Cardiac fibroblast (primary cell): ENCODE measurements at places on chromosomes 11 and 22.

DNA sequence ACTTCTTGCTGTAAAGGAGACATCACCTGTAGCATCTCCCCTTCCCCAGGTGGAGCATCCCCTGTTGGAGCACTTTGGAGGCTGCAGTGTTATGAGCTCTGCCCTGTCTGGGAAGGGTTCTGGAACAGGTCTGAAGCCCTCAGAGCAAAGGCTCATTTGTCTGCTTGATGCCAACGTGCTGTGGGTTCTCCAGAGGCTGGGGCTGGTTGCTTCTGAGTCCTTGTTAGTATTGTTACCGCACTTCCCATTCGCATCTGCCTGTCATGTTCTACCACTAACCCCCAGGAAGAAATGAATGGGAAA, 73.1 kb downstream of the PACS1 start:
- no peak for DNase-seq

- DNase-seq: no peak
Measured at GRCh38 chr22:33194529-33195077, 136.4 kb upstream of the SYN3 start.

DNA sequence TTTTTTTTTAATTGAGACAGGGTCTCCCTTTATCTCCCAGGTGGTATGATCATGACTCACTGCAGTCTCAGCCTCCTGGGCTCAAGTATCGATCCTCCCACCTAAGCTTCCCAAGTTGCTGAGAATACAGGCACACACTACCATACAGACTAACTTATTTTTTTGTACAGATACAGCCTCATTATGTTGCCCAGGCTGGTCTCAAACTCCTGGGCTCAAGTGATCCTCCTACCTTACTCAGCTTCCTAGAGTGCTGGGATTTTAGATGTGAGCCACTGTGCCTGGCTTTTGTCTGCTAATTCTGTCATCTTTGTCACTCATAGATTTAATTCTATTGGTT, 43.5 kb downstream of the CBL start:
- DNase-seq: no peak

GRCh38 chr11:971731-972365, 46.2 kb downstream of the AP2A2 start:
- no peak for DNase-seq

DNA sequence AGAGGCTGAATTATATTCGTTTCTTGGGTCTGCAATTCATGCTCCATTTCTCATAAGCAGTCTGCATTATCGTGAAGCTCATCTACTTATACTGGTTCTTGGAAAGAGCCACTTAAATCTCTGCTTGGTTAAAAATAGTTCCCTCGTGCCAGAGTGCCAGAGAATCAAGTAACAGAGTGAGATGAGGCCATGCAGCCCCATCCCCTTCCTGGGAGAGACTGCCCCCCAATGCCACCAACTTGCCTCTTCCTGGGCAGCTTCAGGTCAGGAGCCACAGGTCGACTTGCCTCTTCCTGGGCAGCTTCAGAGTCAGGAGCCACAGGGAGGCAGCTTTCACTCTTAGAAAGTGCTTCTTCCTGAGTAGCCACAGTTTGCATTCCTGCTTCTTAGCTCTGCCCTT, 223.9 kb upstream of the ZBED5 start:
- no peak for DNase-seq

- no peak for DNase-seq
Measured at GRCh38 chr22:33405194-33405593, 347.0 kb upstream of the SYN3 start.

DNA sequence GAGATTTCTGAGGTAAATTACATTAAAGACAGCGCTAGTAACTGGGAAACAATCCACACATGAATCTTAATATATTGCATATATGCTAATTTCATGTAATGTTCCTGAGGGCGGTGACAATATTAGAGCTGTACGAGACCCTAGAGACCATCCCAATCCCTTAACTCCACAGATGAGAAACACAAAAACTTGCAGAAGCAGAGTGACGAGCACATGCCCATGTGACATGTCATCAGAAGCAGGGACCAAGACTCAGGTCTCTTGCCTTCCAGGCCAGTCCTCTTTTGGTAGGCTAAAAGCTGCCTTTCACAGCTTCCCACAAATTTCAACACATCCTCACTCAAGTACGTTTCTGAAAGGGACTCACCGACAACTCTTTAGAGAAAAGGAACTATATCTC, 11.8 kb downstream of the MAPK1 start:
- DNase-seq: no peak

DNA sequence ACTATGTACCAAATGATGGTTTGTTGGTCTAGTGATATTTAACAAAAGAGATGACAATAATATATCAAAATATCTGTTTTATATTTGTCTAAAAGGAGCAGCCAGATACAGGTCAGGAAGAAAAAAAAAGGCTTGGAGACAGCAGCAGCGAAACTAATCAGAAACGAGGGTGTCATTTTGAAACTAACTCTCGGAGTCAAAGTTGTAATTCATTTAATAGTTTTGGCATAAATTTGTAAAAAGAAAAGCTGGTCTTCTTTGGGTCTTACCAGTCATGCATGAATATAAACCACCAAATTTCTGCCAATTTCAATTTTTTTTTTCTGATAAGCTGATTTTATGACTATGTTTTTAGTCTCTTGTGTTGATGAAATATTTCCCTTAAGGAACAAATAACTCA, 25.5 kb downstream of the NPAT start:
- DNase-seq: no peak

GRCh38 chr11:121376130-121376529, 76.0 kb upstream of the SORL1 start:
- no peak for DNase-seq

DNA sequence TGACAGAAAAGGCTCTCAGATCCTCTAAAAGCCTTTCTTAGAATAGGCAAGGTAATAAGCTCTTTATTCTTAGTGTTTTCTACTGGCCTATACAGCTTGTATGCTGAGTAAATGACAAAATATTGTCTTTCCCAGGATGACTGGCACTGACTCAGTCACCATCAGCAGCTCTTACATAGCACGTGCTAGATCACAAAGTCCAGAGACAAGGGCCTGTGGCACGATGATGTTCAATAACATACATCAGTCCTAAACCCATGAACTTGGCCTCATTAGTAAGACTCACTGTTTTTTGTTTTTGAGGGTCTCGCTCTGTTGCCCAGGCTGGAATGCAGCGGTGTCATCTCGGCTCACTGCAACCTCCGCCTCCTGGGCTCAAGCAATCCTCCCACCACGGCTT, 42.7 kb downstream of the CELF1 start:
- DNase-seq: peak; percentile 64

DNA sequence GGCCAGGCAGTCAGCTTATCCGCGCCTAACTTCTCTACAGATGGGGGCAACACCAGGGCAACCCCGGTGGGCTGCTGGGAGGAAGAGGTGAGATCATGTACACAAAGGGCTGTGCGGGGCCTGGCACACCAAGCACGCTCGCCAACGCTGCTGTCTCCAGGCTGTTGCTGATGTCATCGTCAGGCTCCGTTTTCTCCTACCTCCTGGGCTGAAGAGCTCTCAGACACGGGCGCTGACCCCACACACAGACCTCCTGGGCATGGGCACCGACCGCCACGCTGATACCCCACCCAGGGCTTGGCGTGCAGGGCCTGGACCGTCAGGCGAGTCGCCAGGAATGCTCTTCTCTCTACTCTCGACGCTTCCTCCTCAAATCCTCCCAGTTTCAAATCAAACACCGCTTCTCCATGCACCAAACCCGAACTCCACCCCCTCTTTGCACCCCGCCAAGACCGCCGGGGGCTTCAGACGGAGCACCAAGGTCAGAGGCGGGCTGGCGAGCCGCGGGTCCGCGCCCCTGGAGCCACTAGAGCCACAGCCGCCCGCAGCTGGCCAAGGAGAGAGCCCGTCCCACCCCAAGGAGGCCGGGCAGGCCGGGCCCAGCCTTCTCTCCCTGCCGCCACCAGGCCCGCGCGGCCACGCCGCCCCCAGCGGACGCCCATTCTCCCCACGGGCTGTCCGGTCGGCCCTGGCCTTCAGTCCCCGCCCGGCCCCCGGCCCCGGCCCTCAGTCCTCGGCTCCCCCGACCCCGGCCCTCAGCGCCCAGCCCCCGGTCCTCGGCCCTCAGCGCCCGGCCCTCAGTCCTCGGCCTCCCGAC, 772 bp downstream of the SBF1 start:
- peak; percentile 54 for DNase-seq

DNA sequence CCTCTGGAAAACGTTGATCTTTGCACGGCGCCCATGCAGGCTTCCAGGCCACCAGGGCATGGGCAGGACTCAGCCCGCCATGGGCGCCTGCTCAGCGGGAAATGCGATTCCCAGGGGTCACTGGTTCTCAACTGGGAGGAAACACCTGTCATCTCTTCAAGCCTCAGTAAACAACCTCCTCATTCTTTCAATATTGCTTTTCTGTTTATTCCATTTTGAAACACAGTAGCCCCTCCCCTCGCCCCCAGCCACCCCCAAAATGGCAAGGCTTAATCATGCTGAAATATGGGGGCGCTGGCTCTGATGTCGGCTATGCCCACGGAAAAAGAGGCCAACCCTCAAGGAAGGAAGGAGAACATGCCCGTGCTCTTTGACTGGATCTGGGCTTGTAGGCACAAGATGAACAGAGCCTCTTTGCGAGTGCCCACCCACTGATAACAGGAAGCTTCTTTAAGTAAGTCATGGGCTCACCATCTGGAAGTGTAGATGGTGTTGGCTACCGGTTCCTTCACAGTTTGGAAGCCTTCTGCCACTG, 594 bp upstream of the POU2AF1 start:
- DNase-seq: no peak

GRCh38 chr11:46603704-46604308, 10.0 kb upstream of the AMBRA1 start:
- DNase-seq: no peak

DNA sequence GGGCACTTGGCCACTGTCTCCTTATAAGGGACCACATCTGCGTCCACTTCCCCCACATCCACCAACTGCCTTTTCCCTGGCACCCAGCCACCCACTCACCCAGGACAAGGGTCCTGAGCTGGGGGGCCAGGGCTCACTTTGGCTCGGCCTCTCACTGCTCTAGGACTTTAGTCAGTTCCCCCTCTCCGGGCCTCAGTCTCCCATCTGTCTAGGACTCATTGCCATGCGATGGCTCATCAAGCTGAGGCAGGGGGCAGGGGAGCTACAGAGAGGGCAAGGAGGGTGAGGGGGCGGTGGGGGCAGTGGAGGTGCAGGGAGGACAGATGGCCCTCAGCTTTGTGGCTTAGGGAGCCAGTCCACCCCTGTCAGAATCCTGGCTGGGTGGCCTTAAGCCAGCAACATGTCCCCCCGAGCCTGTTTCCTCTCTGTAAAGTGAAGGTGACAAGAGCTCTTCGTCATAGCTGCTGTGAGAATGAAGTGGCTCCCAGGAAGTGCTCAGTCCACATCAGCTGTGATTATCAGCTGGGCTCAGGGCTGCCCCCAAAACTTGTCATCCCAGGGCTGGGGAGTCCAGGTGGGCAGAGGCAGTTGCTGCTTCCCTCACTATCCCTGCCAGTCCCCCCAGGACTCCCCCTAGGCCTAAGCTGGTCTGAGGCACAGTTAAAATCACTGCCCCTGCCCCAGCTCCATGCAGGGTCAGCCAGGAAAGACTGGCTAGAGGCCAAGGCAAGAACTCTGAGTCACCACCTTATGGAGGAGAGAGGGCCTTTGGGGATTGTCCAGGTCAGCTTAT, 14.9 kb downstream of the RAC2 start:
- peak; percentile 92 for DNase-seq

GRCh38 chr11:120657306-120658070, 145.9 kb downstream of the GRIK4 start:
- DNase-seq: no peak

- DNase-seq: no peak
Measured at GRCh38 chr22:27980424-27981148, 61.5 kb upstream of the PITPNB start.

- DNase-seq: peak; percentile 26
Measured at GRCh38 chr11:104134745-104135144, 29.2 kb downstream of the PDGFD start.

DNA sequence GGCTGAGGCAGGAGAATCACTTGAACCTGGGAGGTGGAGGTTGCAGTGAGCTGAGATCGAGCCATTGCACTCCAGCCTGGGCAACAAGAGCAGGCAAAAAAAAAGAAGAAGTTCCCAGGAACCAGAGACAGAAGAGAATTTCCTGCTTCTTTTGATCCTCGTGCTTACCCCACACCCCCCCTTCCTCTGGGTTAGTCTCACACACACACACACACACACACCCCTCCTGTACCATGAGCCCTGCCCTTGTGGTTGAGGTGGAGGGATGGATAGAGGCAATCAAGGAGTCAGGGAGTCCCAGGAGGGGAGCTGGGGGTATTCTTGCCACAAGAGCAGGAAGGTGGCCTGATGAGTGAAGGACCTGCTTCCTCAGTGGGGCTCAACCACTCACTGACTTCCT, 4.1 kb upstream of the UBE2L6 start:
- DNase-seq: no peak

- DNase-seq: no peak
Measured at GRCh38 chr11:119624102-119624615, 104.8 kb downstream of the NECTIN1 start.

GRCh38 chr22:42317008-42317407, 46.6 kb upstream of the TCF20 start:
- DNase-seq: peak; percentile 53

DNA sequence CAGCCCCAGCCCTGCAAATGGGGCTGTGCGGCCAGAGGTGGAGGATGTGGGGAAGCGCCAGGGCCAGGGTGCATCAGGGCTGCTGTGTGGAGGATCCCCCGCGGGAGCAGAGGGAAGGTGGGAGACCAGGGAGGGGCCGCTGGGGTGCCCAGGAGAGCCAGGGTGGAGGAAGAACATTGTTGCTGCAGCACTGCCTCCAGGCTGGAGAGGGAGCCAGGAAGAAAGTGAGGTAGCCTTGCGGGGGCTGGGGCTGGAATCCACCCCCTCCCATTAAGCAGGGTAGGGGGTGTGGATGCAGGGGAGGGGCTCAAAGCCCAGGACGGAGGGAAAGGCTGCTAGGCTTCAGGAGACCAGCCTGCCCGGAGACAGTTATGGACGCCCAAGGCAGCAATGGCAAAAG, 15.0 kb downstream of the CABP7 start:
- DNase-seq: no peak
